ENCODE measurements at places on chromosomes 12 and 14.

- no peak for DNase-seq
Measured at GRCh38 chr14:86652526-86652925, 1122.6 kb downstream of the FLRT2 start.

DNA sequence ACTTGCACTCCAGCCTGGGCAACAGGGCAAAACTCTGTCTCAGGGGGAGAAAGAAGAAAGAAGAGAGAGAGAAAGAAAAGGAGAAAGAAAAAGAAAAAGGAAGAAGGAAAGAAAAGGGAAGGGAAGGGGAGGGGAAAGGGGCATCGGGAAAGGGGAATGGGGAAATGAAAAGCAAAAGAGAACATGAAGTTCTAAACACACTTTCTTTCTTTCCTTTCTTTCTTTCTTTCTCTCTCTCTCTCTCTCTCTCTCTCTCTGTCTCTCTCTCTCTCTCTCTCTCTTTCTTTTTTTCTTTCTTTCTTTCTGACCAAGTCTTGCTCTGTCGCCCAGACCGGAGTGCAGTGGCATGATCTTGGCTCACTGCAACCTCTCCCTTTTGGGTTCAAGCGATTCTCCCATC lies 76.9 kb downstream of the RPS6KA5 start:
- DNase-seq, result no peak

DNA sequence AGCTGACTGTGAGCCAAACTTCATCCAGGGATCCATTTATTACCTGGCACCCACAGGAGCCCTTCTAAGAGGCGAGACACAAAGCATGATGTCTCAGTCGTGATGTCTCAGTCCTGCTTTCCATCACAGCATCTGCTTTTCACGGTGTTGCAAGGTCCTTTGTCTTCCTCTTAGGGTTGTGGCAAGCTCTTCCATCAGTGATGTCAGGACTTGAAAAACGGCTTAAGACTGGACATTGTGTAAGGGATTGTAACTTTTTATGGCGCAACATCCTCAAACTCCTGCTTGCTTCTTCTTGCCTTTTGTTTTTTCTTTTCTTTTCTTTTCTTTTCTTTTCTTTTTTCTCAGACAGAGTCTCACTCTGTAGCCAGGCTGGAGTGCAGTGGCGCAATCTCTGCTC lies 586.5 kb upstream of the TMEM132C start:
- no peak for DNase-seq

DNA sequence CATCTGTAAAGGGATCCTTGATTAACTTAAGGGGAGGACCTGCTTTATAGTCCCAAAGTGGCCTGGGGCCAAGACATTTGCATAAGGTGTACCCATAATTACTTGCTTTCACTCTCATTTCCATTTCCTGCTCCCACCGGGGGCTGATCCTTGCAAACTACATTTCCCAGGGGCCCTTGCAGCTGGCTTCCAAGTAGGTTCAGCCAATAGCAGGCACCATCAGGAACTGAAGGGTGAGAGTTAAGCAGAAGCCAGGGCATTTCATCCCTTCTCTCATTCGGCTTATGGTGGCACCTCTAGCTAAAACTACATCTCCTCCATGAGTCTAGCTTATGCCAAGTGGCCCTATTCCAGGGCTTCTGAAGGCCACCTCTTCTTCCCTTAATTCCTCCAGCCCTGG lies 88.8 kb downstream of the CCDC60 start:
- no peak for DNase-seq

DNA sequence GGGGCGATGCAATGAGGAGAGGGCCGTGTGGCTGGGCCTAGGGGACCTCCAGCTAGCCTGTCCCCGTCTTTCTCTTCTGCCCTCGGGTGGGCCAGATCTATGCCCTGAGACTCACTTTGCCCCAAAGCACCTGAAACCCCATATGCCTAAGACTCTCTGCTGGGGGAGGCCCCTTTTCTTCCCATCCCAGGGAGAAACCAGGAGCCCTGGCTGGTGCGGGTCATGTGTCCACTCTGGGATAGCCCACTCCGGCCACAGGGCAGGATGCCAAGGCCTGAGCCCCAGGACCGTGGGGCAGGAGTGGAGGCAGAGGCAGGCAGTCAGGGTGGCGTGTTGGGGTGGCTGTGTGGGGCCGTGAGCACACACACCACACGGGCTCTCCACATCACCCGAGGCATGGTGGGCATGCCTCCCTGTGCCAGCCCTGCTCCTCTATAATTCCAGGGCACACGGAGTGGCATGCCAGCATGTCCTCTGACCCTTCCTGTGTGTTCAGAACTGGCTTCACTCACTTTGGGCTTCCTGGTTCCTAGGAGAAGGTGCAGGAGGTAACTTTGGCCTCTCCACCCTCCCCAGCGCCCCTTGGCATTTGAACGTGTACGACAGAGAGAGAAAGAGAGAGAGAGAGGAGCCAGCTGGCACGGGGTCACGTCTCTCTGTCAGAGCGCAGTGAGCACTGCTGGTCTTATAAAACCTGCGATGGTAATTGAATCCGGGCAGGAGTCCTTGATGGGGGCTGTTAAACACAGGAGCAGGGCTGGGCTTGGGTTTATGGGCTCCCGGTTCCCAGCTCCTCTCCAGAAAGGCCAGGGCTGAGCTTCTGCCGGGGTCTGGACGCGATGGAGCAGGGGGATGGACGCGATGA lies 144.2 kb downstream of the KIF26A start:
- DNase-seq, result no peak

- DNase-seq, result no peak
Measured at GRCh38 chr12:107891967-107892366, 117.5 kb downstream of the ASCL4 start.

DNA sequence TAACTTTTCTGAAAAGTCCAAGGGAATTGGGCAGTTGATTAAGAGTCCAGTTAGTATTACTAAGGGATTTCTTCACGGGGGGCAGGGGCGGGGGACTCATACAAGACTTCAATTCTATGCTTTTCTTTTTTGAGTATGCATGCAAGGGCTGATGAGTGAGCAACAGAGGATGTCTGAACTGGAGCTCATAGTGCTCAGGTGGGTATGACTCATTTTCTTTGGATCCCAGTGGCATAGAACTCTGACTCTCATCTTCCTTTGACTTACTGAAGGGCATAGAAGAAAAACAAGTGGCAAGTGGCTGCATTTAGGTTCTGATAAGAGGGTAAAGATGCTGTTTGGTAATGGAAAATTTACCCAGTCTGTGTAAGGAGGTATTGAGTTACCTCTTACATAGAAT lies 749.2 kb downstream of the NOVA1 start:
- no peak for DNase-seq

GRCh38 chr12:132416121-132416673 lies 73.8 kb upstream of the FBRSL1 start:
- DNase-seq, result no peak

DNA sequence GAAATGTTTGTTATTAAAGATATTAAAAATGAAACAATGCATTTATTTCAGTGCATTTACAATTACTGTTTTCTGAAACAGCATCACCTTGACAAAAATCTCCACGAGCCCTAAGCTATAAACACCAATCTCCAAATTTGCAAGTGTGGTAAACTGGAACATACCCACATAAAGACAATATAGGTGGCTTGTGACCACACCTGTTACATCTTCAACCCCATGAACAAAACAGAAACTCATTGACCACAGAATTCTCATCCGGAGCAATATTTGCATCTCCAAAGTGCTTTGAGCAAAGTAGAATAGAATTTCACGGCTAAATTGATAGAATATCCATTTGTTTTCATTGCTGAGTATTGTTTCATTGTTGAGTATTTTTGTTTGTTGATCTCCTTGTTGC lies 375.2 kb upstream of the FLRT2 start:
- DNase-seq, result no peak

- DNase-seq, result no peak
Measured at GRCh38 chr14:70416338-70416724, 559 bp downstream of the SYNJ2BP start.

GRCh38 chr12:27034607-27035293 lies 12.4 kb downstream of the MED21 start:
- no peak for DNase-seq

DNA sequence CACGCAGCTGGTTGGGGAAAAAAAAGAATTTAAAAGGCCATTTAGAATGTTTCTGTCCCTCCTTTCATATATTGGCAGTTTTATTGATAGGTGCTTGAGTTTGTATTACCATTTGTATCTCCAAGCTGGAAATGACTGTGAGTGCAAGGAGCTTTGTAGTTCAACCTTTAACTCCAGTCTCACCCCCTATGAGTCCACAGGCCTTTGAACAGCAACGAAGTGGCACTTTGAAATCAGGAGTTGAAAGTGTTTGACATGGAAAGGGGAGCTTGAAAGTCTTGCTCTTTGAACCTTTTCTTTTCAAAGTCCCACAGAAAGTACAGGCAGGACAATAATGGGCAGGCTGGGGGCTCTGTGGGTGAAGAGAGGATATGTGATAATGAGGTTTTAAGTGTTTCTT lies 480.3 kb downstream of the RERGL start:
- DNase-seq, result no peak

All from memory B cell (primary cell).